ENCODE measurements at places on chromosomes 4 and X.
A peak's percentile ranks its signal among the peaks of the same experiment; 100 is the strongest.

- DNase-seq: no peak
Observed at GRCh38 chr4:149985981-149986380, 92.3 kb upstream of the DCLK2 start.

DNA sequence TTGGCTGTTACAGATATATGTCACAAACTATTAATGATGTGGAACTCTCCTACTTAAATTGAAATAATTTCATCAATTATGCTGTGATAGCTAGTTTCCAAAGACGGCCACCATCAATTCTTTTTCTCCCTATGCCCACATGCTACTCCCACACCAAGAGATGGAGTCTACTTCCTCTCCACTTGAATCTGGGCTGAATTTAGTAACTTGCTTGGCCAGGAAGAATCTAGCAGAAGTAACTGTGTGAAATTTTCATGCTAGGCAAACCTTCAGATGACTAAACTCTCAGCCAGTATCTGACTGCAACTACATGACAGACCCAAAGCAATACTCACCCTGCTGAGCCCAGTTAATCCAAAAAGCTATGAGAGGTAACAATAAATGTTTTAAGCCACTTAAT is 3.2 kb downstream of the SEPSECS start:
- no peak for DNase-seq

- DNase-seq: peak; percentile 20
Observed at GRCh38 chr4:170875868-170876267, 786.1 kb upstream of the AADAT start.

DNA sequence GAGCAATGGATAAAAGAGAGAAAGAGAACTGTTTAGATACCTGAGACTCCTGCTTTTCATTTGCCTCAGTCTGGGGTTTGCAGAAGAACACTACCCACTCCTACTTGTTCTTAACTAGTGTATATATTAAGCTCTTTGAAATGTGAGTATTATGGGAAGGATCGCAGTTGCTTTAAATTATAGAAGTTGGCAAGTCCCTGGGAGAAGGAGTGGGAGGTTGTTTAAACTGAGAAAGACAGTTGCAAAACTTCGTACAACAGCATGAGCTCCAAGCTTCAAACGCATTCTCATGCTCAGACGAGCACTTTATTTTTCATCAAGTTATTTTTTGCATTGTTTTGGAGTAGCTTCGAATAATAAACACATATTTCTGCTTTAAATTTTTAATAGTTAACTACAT is 88.1 kb upstream of the C1QTNF7 start:
- DNase-seq: no peak

GRCh38 chr4:145580906-145581305 is 38.3 kb upstream of the MMAA start:
- no peak for DNase-seq

DNA sequence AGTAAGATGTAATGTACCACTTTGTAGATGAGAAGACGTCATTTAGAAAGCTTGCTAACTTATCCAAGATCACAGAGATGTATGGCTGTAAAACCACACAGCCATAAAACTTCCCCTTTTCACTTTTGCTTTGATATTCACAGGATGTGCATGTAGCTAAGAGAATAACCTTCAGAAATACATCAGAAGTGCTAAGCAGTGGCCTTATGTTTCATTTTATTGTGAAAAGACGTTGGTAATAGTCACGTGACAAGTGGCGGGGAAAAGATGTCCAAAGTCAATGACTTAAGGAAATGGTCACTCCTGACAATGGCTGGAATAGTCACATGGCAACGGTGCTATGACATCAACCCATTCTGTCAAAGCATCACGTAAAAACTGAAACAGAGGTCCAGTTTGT is 12.9 kb upstream of the WDR17 start:
- no peak for DNase-seq

DNA sequence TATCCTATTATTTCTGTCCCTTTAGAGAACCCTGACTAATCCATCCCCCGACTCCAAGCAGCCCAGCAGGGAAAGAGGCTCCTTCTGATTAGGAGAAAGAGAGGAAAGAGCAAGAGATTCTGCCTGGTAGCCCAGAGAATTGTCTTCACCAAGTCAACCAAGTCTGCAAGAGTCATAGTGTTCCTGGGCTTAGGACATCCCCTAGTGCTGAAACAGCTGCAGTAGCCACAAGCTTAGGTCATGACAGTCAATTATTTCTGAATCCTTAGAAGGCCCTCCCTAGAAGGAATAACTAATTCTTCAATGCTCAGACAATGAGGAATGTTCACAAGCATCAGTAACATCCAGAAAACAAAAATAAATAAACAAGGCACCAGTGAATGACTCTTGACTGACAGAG is 480.3 kb upstream of the GRIA3 start:
- peak; percentile 2 for DNase-seq

DNA sequence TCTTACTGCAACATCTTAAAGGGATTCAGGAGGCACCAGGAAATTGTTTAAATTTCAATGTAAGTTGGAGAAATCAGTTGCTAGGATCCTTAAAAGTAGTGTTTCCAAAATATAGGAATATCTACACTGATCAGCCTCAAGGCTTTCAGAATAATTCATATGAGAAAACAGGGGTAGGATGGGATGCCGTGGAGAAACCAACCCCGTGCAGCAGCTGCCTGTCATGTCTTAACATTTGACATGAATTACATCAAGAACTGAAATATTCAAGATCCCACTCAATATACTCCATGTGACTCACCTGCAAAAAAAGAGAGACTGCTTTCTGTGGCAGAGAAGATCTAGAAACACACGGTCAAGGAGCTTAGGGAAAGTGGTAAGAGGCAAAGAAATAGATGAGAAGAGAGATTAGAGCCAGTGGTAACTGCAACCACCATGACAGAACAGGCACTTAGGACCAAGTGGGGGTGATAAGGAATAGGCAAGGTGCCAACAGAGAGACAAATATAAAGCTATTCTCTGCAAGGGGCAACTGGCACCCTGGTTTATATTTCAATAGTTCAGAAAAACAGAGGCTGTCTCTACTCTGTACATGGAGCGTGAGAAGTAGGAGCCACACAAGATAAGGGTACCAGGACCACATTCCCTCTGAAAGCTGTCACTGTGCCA is 64.0 kb downstream of the SLC39A8 start:
- DNase-seq: no peak

DNA sequence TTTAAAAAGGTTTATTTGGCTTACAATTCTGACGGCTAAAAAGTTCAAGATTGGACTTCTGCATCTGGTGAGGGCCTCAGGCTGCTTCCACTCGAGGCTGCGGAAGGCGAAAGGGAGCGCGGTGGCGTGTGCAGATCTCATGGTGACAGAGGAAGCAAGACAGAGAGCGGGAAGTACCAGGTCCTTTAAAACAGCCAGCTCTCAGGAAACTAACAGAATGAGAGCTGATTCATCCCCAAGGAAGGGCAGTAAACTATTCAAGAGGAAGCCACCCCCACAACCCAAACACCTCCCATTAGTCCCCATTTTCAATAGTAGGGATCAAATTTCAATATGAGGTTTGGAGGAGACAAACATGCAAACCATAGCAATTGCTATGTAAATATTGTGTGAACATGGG is 2144.2 kb upstream of the AGA start:
- no peak for DNase-seq

DNA sequence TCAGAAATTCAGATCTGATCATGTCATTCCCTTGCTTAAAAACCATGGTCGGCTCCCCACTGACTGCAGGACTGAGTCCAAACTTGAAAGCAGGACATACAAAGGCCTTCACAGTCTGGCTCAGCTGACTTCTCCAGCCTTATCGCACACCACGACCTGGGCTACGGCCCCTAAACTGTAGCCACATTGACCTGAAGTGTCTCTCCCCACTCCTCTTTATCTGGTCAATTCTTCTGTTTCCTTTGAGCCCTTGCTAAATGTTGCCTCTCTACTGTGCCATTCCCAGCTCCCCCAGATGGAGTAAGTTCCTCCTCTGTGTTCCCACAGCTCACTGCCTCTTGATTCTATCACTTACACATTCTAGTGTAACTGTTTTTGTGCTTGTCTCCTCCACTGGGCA is 60.5 kb upstream of the CITED1 start:
- DNase-seq: no peak

- no peak for DNase-seq
Observed at GRCh38 chr4:101274888-101275752, 72.2 kb downstream of the PPP3CA start.

DNA sequence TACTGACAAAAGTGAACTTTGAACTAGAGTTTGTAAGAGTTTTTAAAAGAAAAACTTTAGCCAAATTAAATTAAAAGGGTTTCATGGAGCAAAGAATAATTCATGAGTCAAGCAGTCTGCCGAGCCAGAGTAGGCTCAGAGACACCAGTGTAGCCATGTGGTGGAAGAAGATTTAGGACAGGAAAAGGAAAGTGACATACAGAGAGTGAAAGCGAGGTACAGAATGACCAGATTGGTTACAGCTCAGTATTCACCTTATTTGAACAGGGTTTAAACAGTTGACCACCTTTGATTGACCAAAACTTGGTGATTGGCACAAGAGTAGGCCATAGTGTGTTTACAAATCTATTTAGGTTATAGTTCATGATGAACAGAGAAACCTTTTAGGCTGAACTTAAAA is 377.8 kb downstream of the KLHL4 start:
- DNase-seq: no peak

DNA sequence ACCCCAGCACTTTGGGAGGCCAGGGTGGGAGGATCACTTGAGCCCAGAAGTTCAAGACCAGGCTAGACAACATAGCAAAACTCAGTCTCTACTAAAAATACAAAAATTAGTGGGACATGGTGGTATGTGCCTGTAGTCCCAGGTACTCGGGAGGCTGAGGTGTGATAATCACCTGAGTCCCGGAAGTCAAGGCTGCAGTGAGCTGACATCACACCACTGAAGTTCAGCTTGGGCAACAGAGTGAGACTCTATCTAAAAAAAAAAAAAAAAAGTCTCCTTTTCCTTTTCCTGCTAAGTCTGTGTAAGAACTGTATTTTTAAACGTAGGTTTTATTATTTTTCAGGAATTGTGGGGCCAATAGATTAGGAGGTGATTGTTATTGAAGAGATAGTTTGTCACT is 356.7 kb downstream of the ARHGAP24 start:
- no peak for DNase-seq

GRCh38 chr4:74499986-74500781 is 55.2 kb downstream of the AREG start:
- no peak for DNase-seq

- DNase-seq: peak; percentile 32
Observed at GRCh38 chr4:127889903-127890302, 9.2 kb downstream of the PLK4 start.

- no peak for DNase-seq
Observed at GRCh38 chr4:135545616-135546317, 1344.2 kb upstream of the PABPC4L start.

GRCh38 chr4:124505211-124505610 is 207.3 kb downstream of the ANKRD50 start:
- no peak for DNase-seq

DNA sequence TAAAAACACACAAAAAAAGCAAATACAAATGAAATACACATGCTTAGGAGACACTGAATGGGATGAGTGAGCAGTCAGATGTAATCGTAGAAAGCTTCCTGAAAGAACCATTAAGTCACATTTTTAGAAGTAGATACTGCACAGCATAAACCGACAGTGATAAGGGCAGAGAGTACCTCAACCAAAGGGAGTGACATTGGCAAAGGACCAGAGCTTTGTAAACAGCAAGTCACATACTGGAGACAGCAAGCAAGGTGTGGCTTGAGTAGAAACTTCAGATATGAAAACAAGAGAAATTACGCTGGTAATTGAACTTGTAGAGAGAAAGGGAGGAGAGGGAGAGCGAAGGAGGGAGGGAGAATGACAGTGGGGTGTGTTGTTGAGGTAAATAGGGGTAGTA is 92.0 kb downstream of the CHRDL1 start:
- no peak for DNase-seq

GRCh38 chr4:147843162-147843561 is 111.3 kb downstream of the ARHGAP10 start:
- DNase-seq: no peak

DNA sequence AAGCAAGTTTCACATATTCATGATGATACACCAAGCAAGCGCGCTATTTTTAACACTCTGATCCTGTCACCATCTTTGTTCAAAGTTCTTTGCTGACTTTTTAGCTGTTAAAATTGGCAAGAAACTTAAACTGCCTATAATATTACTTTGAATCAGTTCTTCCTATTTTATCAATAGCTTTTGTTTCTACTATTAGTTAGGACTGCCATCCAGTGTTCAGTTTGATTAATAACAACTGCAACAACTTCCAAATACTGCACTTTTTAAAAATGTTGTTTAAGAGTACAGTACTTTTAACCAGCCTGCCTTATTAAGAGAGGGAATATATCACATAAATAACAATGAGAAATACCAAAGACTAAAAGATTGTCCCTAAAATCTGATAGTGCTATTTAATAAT is 614.3 kb downstream of the FAM133A start:
- DNase-seq: no peak

DNA sequence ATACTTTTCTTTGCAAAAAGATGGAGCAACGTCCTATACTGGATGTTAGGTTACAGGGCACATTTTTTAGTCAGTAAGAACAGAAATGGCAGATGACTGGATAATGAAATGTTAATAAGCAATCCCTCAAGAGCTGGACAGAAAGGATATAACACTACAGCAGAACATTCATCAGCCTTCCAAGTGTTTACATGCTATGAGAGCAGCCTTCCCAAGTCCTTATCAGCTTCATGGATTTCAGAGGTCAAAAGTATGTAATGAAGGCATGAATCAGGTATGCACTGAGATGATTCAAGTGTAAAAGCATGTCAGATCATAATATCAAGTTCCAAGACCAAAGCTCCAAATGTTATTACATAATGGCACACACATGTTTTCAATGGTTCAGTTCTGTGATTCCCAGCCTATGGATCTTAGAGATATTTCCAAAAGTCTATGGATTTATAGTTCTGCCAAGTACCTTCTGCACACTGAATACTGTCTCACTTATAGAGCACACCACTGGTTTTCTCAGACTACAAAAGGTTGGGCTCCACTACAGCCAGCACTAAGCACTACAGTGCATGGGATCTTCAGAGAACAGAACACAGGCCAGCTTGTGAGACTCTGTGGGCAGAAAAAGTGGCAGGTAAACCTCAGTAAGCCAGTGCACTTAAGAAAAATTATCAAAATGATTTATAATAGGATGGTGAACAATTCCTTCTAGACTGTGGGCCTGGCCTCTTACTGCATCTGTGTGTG is 49.2 kb downstream of the GPC4 start:
- DNase-seq: no peak

DNA sequence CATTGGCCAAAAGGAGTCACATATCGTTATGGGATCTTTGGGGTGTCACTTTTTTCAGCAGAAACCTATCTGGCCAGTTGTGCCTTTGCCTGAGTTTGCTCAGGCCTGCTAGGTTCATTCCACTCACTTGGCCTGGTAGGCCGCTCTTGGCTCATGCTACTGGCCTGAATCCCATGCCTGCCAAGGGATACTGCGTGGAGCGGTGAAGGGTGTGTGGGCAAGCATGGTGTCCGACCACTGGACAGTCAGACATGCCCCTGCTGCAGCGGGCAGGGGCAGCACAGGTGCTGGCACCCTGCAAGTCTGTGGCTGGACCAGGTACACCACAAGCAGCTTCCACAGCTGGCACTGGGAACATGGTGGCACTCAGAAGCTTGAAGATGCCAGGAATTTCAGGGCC is 11.3 kb upstream of the PPM1K start:
- no peak for DNase-seq
